ENCODE measurements at places on chromosomes 12 and 14.

DNA sequence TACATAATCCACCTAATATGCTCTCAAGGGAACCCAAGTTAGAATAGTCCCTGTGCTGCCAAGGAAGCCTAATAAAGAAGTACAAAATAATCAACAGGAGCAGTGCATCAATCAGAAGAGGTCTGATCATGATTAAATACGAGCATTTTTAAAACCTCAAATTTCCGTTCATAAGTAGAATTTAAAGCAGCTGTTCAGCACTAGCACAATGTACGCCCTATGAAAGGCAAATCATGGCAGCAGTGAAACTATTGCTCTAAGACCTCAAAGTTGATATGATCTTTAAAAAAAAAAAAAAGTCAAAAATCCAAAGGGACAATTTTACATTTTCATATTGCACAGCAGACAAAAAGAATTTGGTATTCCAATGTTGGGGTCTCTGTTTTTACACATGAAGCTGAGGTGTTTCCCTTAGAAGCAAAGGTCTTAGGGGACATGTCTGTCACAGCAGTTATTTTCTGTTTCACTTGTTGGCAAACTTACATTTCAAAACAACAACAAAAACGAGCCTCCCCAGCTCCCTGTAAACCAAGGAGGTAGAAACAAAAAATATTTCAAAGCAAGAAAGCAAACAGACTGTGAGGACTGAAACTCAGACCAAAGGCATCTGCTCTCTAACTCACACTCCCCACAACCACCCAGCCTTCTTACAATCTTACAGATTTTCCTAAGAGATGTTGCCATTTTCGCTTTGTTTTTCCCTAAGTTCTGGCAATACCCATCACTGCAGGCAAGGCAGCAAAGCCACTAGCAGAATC lies 28.2 kb downstream of the SOX5 start:
- no peaks in the 10 kb centered on the region for H3K4me1 ChIP-seq
- no peak overlapping the region for H3K4me3 ChIP-seq
- no peak overlapping the region for H3K27ac ChIP-seq
- DNase-seq, result no peak

DNA sequence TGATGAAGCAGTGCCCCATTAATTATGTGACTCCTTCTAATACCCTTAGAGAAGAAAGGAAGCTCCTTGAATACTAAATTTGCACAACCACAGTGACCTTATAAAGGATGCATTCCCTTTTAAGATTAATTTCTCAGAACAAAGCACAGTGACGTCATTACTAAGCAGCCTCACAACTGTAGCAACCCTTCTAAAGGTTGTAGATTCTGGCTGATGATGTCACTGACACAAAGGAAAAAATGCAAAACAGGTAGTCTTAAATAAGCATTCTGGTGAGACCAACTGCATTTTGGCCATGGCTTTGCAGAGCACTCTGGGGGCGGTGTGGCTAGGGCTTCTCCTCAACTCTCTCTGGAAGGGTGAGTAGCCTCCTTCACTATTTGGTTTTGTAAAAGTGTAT lies 38.4 kb upstream of the OR4E1 start:
- H3K4me1 ChIP-seq, result no peaks in the 10 kb centered on the region
- DNase-seq, result no peak
- H3K36me3 ChIP-seq, result no peaks in the 10 kb centered on the region
- peaks cover 20% of the 10 kb centered on the region for H3K27me3 ChIP-seq

- no peaks in the 10 kb centered on the region for H3K36me3 ChIP-seq
- no peaks in the 10 kb centered on the region for H3K27me3 ChIP-seq
- no peak overlapping the region for H3K4me3 ChIP-seq
- no peak for DNase-seq
- H3K27ac ChIP-seq, result no peak overlapping the region
Observed at GRCh38 chr14:103118663-103119404, 4.4 kb upstream of the TNFAIP2 start.

DNA sequence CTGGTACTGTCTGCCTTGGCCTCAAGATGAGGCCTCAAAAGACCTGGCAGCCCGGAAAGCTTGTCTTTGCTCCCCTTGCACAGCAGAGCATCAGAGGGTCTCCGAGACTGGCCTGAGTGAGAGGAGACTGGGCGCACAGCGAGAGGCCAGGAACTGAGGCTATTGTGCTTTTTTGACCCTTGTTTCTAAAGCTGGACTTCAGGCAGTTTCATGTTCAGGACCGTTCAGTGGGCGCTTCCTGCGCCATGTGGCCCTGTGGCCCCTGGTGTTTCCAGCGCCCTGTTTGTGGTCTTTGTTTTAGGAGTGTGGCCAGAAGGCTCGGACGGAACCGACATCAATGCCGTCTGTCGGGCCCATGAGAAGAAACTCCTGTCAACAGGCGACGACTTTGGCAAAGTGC lies 126.3 kb upstream of the EVL start:
- no peak overlapping the region for H3K27ac ChIP-seq
- no peaks in the 10 kb centered on the region for H3K27me3 ChIP-seq
- no peak for DNase-seq
- no peak overlapping the region for H3K4me3 ChIP-seq
- H3K4me1 ChIP-seq, result no peaks in the 10 kb centered on the region
- H3K36me3 ChIP-seq, result no peaks in the 10 kb centered on the region

DNA sequence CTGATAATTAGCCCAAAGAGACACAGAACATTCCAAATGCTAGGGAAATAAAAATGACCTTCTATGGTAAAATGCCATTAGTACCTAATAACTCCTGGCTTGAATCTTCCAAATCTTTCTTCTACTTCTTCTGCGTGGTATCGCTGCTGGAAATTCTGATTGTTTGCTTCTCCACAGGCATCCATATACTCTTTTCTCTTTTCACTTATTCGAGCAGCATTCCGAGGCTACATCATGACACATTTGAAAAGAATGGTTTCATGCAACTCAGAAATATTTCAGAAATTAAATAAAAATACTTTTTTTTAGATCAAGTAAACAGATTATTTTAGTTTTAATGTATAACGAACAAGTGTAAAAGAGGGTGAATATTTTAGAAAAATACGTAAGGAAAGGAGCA lies 18.9 kb downstream of the ZCCHC8 start:
- no peak for DNase-seq
- H3K27me3 ChIP-seq, result no peaks in the 10 kb centered on the region
- no peaks in the 10 kb centered on the region for H3K4me1 ChIP-seq
- H3K36me3 ChIP-seq, result peaks cover 37% of the 10 kb centered on the region
- no peak overlapping the region for H3K27ac ChIP-seq

DNA sequence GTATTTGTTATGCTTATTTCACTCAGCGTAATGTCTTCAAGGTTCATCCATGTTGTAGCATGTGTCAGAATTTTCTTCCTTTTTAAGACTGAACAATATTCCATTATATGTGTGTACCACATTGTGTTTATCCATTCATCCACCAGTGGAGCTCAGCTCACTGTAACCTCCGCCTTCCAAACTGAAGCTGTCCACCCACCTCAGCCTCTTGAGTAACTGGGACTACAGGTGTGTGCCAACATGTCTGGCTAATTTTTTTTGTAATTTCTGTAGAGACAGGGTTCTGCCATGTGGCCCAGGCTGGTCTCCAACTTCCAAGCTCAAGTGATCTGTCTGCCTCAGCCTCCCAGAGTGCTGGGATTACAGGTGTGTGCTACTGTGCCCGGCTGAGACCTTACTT lies 21.1 kb downstream of the CCDC77 start:
- H3K27me3 ChIP-seq, result no peaks in the 10 kb centered on the region
- no peak overlapping the region for H3K4me3 ChIP-seq
- no peak for DNase-seq
- H3K4me1 ChIP-seq, result no peaks in the 10 kb centered on the region

DNA sequence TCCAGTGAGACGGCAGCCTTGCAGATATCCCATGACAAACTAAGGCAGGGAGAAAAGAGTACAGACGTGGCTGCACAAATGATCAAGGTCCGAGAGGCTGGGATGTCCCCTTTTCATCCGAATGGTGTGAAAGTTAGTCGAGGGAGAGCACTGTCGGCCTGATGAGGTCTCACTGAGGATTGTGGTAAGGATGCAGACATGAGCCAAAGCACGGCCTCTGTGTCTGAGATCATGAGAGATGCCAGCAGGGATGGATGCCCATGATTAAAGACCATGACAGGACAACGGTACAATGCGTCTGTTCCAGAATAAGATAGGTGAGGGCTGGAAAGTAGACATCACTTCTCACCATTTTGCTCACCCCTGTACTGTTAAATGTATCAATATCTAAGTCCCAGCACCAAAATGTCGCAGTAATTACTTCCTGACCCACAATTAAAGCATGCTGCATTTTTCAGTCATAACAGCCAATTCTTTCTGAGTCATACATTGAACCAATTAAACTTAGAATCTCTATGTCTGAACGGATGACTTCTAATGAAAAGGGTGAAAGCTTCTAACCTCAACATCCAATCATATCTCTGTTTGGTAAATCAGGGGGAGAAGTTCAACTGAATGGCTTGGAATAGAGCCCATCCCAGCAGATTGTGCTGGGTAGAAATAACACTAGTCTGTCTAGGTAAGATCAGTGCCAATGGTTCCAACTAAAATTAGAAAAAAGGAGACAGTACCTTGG lies 249.6 kb upstream of the SOX5 start:
- no peak overlapping the region for H3K4me3 ChIP-seq
- H3K36me3 ChIP-seq, result no peaks in the 10 kb centered on the region
- H3K27ac ChIP-seq, result no peak overlapping the region
- no peak for DNase-seq
- H3K4me1 ChIP-seq, result no peaks in the 10 kb centered on the region
- no peaks in the 10 kb centered on the region for H3K27me3 ChIP-seq

DNA sequence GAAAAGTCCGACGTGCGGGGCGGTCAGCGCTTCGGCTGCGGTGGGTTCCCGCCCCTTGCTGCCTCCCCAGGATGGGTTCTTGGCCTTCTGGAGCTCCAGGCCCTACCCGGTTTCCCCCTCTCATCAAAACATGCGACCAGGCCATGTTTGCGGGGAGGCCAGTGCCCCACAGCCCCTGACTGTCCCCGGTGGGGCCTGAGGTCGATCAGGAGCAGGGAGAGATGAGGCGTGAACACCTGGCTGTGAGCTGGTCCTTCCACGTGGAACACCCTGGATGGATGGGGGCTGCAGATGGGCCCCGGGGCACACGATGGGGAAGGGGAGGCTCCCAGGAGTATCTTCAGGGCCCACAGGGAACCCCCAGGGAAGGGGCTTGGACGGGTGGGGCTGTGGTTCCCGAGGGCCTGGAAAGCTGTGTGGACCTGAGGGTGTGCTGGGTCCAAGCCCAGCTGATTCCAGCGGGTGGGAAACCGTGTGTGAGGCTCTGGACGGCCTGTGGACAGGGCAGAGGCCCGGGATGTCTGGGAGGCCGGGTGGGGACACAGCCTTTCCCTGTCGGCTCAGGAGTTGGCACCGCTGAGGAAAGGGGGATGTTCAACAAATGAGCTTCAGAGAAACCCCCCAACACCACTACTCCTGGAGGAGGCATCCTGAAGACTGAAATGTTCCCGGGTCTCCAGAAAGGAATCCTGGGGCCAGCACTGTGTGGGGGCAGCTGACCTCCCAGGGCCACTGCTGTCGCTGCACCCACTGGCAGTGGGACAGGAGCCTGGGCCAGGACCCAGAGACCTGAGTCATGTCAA lies 187.0 kb upstream of the C14orf180 start:
- no peak overlapping the region for H3K27ac ChIP-seq
- H3K36me3 ChIP-seq, result no peaks in the 10 kb centered on the region
- H3K4me1 ChIP-seq, result no peaks in the 10 kb centered on the region
- peaks cover 5% of the 10 kb centered on the region for H3K27me3 ChIP-seq
- no peak for DNase-seq

- no peak overlapping the region for H3K27ac ChIP-seq
- no peak overlapping the region for H3K4me3 ChIP-seq
- DNase-seq, result peak; percentile 46
- H3K4me1 ChIP-seq, result no peaks in the 10 kb centered on the region
Observed at GRCh38 chr12:121005346-121005815, 10.9 kb downstream of the C12orf43 start.

- peak overlapping the region; percentile 11 for H3K4me3 ChIP-seq
- H3K27ac ChIP-seq, result peak overlapping the region; percentile 91
- no peaks in the 10 kb centered on the region for H3K27me3 ChIP-seq
- DNase-seq, result peak; percentile 76
- H3K4me1 ChIP-seq, result peaks cover 39% of the 10 kb centered on the region
- no peaks in the 10 kb centered on the region for H3K36me3 ChIP-seq
Observed at GRCh38 chr14:61103541-61104339, 122.7 kb downstream of the SLC38A6 start.

- DNase-seq, result peak; percentile 12
- no peaks in the 10 kb centered on the region for H3K36me3 ChIP-seq
- H3K27me3 ChIP-seq, result peaks cover 50% of the 10 kb centered on the region
- no peak overlapping the region for H3K4me3 ChIP-seq
- H3K4me1 ChIP-seq, result no peaks in the 10 kb centered on the region
Observed at GRCh38 chr12:118436002-118436730, 59.8 kb downstream of the SUDS3 start.

- H3K36me3 ChIP-seq, result no peaks in the 10 kb centered on the region
- no peak overlapping the region for H3K27ac ChIP-seq
- no peaks in the 10 kb centered on the region for H3K27me3 ChIP-seq
- no peaks in the 10 kb centered on the region for H3K4me1 ChIP-seq
Observed at GRCh38 chr14:62244221-62244620, 482.0 kb downstream of the SNAPC1 start.

GRCh38 chr14:54687750-54688119 lies 120.8 kb downstream of the SAMD4A start:
- H3K4me3 ChIP-seq, result no peak overlapping the region
- no peak for DNase-seq
- H3K27me3 ChIP-seq, result no peaks in the 10 kb centered on the region
- H3K27ac ChIP-seq, result no peak overlapping the region

- H3K27me3 ChIP-seq, result no peaks in the 10 kb centered on the region
- DNase-seq, result no peak
- H3K36me3 ChIP-seq, result no peaks in the 10 kb centered on the region
- H3K4me3 ChIP-seq, result no peak overlapping the region
- H3K27ac ChIP-seq, result no peak overlapping the region
Observed at GRCh38 chr14:60845523-60845922, 111.0 kb downstream of the MNAT1 start.

Data from HCT116 (cell line).